ENCODE measurements at places on chromosomes 11 and 22.

- DNase-seq: no peak
These were observed 171.5 kb downstream of the SBF2 start for GRCh38 chr11:10122326-10123197.

GRCh38 chr11:94909371-94909820, 64.0 kb downstream of the CWC15 start:
- DNase-seq: no peak

DNA sequence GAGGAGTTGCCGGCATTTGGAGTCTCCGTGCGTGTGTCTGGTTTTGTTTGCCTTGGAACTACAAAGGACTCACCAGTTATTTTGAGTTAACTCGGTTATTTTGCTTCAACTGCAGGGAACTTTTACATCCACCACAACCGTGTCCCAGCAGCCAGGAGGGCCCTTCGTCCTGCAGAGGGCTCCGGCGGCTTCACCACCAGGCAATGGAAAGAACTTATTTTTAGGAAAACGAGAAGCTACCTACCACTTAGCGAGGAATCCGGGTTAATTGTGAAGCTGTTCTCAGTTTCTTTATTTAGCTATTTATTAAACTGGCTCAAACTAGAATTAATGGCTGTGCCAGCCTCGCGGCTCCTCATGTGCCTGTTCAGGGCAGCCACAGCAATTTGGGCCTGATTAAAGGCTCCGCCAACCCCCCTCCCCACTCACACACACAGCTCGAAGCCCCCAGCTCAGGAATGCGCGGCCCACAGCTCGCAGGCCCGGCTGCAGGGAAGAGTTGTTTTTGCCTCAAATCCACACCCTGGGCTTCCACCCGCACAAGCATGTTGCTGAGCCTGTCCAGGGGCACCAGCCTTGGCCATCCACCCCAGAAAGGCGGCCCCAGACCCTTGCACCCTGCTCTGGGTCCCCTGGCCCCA, 55.9 kb upstream of the FGF3 start:
- DNase-seq: no peak

- no peak for DNase-seq
These were observed 9.8 kb upstream of the POU2AF1 start for GRCh38 chr11:111388842-111389241.

Data from fibroblast of the conjunctiva (primary cell).